EL (cell line): ENCODE measurements at places on chromosomes 7 and 10.

GRCh38 chr7:29891766-29892165 is 85.5 kb downstream of the WIPF3 start:
- DNase-seq: no peak

GRCh38 chr7:49010717-49011116 is 86.4 kb downstream of the CDC14C start:
- DNase-seq: no peak

GRCh38 chr7:133411395-133411794 is 158.5 kb downstream of the EXOC4 start:
- DNase-seq: no peak

DNA sequence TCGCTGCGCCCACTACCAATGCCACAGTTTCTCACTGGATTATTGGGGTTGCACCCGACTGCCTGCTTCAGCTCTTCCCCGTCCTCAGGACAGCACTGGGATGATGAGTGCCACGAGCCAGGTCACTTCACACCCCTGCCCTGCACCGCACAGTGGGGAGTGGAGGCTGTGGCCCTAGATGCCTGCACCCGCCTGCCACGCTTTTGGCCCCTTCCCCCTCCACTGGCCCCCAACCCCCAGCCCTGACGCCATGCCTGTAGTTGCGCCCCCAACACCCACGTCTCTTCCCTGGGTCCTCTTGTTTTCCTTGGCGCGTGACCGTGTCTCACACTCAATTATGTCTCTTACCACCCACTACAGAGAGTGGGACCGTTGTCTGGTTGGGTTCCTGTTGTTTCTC is 134.3 kb downstream of the VIPR2 start:
- DNase-seq: no peak

GRCh38 chr7:121847041-121847440 is 25.9 kb upstream of the PTPRZ1 start:
- DNase-seq: no peak

- no peak for DNase-seq
Observed at GRCh38 chr7:81768951-81769778, 682 bp downstream of the HGF start.

GRCh38 chr7:43572516-43573049 is 10.3 kb upstream of the STK17A start:
- DNase-seq: peak; percentile 98

GRCh38 chr7:12314199-12314598 is 89.5 kb downstream of the VWDE start:
- DNase-seq: no peak

DNA sequence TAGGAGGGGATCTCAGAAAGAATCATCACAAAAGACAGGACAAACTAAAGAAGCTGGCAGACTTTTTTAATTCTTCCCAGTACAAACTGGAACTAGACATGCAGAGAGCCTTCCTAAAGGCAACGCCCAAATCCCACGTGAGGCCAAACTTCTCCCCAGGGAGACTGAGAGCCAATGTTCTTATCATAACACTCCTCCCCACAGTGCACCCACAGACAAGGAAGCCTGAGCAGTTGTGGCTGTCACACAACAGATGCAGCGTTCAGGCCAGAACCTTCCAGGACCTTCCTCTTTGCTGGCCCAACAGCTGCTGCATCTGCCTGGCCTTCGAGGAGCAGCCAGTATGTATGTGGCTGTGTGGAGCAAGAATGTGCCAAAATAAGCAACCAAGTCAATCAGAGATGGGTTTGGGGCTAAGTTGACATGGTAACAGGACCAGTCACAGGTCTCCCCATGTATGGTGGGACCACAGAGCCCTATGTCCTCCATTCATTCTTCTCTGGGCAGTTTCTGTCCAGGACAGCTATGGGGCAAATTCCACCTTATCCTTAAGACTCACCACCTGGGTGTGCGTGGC is 34.9 kb downstream of the SRPK2 start:
- no peak for DNase-seq

GRCh38 chr10:71520042-71520441 is 123.3 kb downstream of the CDH23 start:
- peak; percentile 14 for DNase-seq

DNA sequence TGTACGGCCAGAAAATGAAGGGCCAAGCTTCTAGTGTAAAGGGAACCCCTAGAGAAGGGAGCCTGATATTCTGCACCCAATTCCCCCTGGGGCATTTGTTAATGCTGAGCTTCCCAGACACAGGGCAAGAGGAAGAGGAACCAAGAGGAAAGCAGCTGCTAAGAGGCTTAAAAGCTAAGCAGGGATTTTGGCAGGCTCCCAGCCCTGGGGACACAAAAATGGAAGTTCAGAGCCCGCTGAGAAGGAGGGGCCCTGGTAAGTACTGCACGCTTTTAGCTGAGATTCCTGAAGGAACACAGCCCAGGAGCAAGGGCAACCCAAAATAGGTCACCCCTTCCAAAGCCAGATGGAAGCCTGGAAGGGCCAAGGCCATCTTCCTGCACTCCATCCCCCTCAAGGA is 387.3 kb upstream of the MGMT start:
- no peak for DNase-seq

DNA sequence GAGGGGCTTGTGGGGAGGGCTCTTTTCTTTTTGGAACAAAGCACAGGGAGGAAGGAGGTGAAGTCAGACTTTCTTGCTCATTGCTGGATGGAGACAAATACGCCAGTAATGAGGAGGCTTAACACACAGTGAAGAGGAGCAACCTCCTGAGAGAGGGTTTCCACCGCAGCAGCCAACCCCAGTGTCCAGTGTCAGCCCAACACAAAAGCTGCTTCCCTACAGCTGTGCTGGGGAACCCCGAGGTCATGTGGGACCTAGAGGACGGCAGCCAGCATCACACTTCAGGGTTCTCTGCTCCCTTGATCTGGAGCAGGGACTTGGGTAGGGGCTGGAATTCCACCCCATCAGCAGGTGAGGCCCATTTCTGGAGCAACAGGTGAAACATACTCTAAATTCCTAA is 7.7 kb downstream of the BLNK start:
- no peak for DNase-seq

- no peak for DNase-seq
Observed at GRCh38 chr7:105653441-105654005, 72.2 kb upstream of the EFCAB10 start.

DNA sequence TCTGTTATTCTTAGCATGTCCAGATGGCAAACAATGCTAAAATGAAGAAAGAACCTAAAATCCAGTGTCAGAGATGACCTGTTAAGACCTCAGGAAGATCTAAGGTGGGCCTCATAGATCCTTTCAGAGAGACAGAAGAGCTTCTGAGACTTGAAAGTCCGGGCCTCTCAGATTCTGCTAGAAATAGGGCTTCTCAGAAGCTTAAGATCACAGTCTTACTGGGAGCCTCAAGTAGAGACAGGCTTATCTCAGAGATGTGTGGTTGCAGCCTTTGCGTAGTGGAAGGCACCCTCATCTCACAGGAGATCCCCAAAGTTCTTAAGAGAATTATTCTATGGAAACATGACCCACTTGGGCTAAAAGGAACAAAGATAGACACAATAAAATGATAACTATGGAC is 642.8 kb downstream of the TNS3 start:
- DNase-seq: no peak

GRCh38 chr10:5094265-5095205 is at the start of gene AKR1C3:
AKR1C3 (plus strand) TSS chr10:5094414; CDS start chr10:5094445, 31 bp downstream.
- DNase-seq: peak; percentile 44

GRCh38 chr10:77773631-77774426 is 136.2 kb upstream of the KCNMA1 start:
- no peak for DNase-seq

DNA sequence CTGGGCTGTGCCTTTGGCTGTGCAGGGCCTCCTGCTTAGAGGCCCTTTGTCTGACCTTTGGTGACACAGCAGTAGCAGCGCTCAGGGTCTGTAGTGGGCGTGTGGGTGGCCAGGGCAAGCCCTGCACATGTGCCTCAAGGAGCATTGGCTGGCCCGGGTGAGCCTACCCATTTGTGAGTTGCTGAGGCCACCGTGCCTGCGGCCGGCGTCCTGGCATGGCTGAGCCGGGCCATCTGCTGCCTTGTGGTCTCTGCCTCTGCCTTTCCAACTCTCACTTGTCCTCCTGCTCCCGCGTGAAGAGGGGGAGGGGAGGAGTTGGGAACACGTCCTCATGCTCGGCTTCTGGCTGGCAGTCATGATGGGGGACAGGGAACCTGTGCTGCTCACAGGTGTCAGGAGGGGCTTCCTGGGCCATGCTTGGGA is 9.2 kb upstream of the ORAI2 start:
- DNase-seq: no peak

DNA sequence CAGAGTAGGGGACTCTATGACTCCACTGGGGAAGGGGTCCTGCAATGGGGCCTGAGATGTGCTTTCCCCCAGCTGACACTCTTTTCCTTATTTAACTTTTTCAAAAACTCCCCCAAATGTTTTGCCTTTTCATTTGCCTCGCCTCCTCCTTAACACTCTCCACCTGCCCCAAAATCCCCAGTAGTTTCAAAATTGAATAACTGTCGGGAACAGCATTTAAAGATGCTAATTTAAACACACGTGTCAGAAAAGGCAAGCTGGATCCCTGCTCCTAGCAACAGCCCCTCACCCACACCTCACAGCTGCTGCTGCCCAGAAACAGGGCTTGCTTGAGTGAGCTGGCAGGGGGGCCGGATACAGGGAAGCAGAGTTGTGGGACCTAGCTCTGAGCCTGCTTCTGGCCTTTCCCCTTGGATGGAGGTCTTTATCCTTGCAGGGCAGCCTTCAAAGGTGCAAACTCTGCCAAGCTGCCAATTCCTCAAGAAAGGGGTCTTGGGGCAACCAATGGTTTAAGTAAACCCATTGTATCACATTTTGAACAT is 115.3 kb downstream of the KCNMA1 start:
- DNase-seq: no peak

DNA sequence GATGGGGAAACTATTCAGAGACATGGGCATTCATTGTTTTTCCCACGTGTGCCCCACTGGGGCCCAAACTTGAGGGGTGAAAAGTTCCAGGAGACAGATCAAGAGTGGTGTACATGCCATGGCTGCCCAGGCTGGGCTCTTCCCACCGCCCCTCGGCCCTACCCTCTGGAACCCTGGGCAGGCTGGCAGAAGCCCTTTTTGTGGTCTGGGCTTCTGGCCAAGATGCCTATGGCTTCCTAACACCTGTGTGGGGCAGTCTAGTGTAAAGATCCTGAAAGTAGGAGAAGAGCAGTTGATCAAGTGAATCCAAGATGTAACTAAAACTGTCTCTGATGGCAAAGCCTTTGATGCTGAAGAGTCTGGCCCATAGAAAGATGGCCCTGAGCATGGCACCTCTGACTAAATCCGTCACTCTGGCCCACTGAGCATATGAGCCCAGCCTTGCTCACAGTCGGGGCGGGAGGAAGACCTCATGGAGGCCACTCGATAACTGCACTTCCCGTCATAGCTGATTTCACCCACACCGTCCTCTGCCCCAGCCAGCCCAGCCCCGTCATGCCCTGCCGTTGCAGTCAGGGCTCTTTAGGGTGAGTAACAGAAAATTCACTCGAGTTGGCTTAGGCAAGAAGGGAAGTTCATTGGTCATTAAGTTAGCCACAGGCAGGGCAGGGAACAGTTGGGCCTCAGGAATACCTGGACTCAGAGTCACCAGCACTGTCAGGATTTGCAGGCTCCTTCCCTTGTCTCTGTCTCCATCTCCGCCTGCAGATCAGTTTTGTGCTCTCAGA is 37.9 kb upstream of the MTPAP start:
- DNase-seq: peak; percentile 14

DNA sequence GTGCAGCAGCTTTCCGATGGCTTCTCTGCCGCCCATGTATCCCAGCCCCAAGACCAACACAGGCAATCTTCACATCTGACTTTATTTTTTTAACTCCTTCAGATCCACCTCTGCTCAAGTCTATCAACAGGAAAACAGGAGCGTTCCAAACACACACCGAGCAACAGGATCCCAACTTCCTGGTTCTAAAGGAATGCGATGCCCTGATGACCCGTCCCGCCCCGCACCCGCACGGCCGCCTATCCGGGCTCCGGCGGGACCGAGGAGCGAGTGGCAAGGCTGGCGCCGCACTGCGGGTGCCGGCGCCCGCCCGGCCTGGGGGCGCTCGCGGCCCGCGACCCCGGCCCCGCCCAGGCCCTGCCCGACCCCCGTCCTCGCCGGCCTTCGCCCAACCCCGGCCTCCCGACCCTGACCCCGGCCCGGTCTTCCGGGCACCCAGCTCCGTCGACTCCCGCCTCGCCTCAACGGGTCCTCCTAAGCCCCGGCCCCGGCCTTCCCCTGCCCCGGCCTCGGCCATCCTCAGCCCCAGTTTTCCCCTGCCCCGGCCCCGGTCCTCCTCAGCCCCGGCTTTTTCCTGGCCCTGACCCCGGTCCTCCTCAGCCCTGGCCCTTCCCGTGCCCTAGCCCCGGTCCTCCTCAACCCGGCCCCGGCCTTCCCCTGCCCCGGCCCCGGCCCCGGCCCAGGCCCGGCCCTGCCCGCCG is 730 bp downstream of the LARP4B start:
- peak; percentile 61 for DNase-seq

DNA sequence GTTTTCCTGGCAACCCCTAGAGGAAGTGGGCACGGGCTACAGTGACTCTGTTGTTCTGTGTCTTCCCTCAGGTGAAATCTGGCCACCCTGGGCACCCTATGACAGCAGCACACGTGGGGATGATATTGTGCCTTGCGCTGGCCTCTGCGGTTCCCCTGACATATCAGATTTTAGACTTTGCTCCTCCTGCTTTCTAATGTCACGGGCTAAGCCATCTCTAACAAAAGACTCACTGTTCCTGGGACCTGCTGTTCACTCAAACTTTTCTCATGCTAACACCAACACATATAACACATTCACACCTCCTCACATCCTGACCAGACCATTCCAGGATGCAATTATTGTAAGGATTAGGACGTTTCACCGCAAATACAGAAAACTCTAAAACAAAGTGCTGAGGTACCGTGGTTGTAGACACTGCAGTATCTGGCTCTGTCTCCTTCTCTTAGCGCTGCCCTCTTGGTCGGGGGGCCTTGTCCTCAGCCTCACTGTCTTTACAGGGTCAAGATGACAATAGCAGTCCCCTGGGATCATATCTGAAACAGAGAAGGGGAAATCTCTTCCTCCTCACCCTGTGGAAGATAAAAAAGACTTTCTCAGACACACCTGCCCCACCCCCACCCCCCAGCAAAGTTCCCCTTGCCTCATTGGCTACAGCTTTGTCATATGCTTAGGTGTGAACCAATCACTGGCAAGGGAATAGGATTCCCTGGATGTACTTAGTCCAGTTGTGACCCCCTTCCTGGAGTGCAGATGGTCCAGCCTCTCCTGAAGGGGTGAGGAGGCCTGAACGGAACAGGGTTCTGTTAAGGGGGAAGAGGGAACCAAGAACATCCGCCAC is 14.1 kb downstream of the CHN2 start:
- DNase-seq: no peak

- no peak for DNase-seq
Observed at GRCh38 chr10:69009360-69009759, 20.8 kb downstream of the KIFBP start.

- no peak for DNase-seq
Observed at GRCh38 chr10:117130346-117130745, 7.7 kb downstream of the VAX1 start.

DNA sequence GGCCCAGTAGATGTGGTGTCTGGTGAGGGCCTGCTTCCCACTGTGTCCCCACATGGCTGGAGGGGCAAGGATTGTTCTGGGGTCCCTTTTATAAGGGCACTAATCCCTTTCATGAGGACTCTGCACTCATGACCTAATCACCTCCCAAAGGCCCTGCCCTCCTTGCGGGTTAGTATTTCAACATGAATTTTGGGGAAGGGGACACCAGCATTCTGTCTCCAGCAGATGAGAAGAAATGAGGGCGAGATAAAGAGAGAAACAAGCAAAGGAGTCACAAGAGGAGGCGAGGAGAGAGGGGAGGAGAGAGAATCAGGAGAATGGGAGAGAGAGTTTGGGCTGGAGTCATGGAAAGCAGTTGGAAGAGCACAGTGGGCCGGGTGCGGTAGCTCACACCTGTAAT is 83.7 kb downstream of the C10orf105 start:
- DNase-seq: no peak

- peak; percentile 9 for DNase-seq
Observed at GRCh38 chr10:115654961-115655360, 561.8 kb downstream of the ATRNL1 start.
